ENCODE measurements at places on chromosomes 4 and X.

- DNase-seq = no peak
Observed at GRCh38 chr4:52658641-52659000, 480 bp downstream of the USP46 start.

GRCh38 chr4:47031011-47031678, at the start of gene GABRB1:
Gene GABRB1 (plus strand): TSS chr4:47031567.
- DNase-seq = no peak

GRCh38 chrX:140715787-140716186, 6.2 kb downstream of the LINC00632 start:
- no peak for DNase-seq

DNA sequence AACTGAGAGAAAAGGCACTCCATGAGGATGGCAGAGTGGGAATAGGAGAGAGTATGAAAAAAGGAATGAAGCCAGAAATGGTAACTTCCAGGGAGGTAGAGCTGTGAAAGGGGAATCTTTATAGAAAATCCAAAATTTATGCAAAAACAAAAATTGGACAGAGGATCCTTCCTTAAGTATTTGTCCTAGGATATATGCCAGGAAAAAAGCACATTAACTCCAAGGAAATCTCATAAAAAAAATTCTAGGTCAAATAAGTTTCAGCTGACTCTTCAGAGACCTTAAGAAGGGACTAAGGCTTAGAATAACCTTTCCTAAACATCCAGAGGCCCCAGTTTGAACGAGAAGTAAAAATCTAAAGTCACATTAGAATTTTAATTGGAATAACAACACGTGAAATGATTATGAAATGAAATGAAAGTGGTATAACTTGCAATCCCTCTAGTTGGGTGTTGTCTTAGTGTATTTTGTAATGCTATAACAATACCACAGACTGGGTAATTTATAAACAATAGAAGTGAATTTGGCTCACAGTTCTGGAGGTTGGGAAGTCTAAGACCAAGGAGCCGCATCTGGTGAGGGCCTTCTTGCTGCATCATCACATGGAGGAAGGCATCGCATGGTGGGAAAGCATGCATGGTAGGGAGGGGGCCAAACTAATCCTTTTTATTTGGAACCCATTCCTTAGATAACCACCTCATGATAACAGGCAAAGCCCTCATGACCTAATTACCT, 145.4 kb upstream of the RXFP1 start:
- no peak for DNase-seq

- no peak for DNase-seq
Observed at GRCh38 chr4:162853788-162854187, 312.9 kb downstream of the NAF1 start.

GRCh38 chr4:11813951-11814446, 385.3 kb upstream of the HS3ST1 start:
- DNase-seq = no peak

DNA sequence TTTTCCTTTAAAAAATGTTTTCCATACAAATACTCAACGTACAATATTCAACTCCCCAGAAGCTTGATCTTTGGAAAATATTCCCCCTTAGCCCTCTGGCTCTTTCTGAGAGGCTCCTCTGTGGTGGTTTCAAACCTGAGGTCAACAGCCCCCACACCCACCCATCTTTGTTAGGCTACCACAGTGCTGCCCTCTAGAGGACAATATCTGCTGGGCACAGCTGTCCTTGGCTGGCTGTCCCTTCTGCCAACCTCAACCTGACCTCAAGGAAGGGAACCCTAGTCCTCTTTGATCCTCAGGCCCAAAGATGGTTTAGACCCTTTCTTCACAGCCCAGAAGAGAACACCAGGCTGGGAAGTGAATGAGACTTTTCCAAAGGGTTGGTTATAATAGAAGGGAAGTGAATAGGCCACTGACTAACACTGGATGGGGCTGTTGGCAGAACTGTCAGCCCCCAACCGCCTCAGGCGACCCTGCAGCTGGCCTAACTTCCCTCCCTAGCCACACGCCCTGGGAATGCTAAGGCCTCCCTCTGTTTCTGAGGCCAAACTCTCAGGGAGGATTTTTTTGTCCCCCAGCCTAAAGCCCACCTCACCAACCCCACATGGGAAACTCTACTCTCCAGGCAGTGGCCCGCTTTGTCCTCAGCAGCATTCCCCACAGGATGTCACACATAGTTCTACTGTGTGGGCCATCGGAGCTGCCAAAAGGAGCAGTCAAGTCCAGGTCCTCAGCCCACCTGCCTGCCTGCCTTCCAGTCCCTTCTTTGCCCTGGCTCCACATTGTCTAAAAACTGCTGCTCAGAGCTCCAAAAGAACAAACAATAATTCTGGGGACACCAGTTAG, 34.3 kb downstream of the NYX start:
- no peak for DNase-seq

DNA sequence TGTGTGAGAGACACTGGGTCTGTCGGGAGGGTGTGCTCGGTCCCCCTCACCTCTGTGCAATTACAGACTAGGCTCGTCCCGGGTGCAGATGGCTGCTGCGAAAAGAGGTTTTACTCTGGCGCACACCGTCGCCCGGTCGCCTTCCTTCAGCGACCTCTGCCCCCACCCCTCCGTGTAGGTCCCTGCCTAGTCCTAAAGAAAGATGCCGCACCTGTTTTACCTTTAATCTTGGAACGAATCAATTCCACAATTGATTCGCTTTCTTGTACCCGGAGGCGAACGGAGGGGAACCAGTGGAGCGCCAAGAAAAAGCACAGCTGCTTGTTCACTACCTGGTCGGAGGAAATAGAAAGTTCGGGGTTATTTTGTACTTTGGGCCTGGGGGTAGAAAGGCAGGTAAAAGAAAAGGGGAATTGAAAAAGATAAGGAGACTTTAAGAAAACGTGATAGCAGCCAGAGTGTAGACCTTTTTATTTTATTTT, 1.2 kb downstream of the NPNT start:
- DNase-seq = no peak

GRCh38 chr4:138412847-138413246, 170.7 kb upstream of the SLC7A11 start:
- DNase-seq = no peak

GRCh38 chr4:154559141-154559493, 3.7 kb upstream of the FGB start:
- DNase-seq = no peak

- no peak for DNase-seq
Observed at GRCh38 chrX:114619874-114620273, 36.0 kb downstream of the HTR2C start.

DNA sequence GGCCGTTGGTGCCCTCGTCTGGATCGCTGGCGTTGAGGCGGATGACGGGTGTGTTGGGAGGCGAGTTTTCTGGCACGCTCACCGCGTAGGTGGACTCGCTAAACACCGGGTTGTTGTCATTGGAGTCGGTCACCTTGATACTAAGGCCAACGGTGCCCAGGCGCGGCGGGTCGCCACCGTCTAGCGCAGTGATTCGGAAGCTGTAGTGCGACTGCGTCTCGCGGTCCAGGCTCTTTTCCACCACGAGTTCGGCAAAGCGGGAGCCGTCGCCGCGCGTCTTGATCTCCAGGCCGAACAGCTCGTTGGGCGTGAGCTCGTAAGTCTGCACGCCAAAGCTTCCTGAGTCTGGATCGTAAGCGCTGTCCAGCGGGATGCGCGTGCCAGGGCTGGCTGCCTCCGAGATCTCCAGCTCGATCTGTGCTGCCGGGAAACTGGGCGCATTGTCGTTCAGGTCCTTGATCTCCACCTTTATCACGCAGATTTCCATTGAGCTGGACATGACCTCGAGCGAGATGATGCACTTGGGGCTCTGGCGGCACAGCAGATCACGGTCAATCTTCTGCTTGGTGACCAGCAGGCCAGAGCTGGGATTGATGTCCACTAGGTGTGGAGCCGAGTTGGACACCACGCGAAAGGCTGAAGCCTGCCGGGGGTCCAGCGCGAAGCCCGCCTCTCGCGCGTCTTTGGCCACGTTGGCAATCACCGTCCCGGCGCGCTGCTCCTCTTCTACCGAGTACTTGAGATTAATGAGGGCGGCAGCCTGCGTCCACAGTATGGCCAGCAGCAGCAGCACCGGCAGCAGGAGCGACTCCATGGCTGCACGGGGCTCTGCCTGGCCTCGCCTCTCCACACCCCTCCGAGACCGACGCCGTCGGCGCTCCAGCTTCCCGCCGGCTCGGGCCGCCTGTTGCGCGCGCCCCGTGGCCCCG, 2.0 kb downstream of the PCDH19 start:
- DNase-seq = no peak

DNA sequence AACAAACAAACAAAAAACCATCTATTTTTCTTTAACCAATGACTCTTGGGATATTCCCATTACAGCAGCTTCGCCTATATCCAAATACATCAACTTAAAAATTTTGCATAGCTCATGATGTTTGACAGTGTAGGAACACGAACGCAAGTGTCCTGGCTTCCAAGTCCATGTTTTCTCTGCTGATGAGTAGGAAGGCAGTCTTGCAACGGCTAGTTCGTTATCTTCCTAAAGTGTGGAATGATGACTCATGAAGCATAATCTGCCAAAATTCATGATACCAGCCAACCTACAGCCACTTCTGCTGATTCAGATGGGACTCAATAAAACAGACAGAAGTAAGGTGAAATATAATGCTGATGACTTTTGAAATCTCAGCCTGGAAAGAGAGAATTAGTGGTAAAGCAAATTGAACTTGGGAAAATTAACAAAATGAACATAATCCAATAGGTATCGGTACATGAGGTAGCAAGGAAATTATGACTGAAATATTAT, 6.4 kb upstream of the SEPTIN11 start:
- no peak for DNase-seq

- DNase-seq = no peak
Observed at GRCh38 chr4:62457356-62457755, 1257.2 kb downstream of the ADGRL3 start.

DNA sequence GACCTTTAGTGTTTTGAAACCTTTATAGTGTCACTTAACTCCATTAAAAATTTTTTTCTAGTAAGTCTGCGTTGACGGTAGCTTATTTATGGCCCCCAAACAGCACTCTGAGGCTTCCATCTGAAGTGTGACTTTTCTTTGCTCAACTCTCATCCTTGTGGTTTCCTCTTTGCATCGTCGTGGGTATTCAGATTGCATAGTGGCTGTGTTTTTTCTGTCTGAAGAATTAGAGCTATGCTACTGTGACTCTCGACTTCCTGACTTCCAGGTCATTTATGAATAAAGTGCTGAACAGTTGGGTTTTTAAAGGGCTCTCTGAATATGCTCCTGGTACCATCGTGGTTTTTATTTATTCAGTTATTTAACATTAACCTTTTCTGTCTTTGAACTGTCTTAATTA, 44.9 kb downstream of the JADE1 start:
- DNase-seq = no peak

DNA sequence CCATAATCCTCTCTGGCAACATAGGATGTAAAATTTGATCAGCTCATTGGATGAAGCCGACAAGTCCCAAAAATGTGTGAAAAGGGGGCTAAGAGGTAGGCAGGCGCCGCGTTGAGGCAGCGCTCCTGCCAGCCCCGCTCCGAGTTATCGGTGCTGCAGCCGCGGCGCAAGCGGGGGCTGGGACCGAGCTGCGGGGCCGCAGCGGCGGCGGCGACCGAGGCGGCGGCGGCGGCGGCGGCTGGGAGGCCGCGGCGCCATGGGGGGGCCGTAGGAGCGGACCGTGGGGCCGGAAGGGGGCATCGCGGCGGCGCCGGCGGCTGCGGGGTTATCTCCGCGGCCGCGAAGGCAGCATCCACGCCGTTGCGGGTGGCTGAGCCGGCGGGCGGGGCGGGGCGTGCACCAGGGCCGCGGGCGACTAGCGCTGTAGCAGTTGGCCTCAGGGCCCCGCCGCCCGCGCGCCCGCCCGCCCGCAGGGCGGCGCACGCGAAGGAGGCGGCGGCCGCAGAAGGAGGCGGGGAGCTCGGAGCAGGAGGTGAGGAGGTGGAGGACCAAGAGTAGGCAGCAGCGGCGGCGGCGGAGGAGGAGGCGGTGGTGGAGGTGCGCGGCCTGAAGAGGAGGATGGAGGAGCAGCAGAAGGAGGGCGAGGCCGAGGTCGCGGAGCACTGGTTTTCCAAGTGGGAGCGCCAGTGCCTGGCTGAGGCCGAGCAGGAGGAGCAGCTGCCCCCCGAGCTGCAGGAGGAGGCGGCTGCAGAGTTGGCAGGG, 126.0 kb upstream of the CXorf66 start:
- DNase-seq = no peak

DNA sequence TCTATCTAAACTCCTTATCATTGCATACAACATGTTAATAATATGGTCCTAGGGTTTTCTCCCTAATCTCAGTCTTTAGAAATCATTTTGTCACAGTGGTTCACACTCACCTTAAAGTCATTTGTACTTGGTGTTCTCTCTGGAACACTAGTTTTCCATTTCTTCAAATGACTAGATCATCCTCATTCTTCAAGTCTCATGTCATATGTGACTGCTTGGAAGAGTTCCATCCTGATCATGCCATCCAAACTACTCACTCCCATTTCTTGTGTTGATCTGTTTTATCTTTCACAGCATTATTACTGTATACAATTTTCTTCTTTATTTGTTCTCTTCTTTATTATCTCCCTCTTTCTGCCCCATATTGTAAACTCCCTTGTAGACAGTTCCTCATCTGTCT, 66.5 kb downstream of the HTR2C start:
- no peak for DNase-seq

GRCh38 chrX:42739258-42739657, 38.7 kb downstream of the PPP1R2C start:
- no peak for DNase-seq

- no peak for DNase-seq
Observed at GRCh38 chr4:37798616-37799015, 27.9 kb upstream of the PGM2 start.

GRCh38 chr4:142282870-142283431, 563.1 kb downstream of the INPP4B start:
- no peak for DNase-seq

DNA sequence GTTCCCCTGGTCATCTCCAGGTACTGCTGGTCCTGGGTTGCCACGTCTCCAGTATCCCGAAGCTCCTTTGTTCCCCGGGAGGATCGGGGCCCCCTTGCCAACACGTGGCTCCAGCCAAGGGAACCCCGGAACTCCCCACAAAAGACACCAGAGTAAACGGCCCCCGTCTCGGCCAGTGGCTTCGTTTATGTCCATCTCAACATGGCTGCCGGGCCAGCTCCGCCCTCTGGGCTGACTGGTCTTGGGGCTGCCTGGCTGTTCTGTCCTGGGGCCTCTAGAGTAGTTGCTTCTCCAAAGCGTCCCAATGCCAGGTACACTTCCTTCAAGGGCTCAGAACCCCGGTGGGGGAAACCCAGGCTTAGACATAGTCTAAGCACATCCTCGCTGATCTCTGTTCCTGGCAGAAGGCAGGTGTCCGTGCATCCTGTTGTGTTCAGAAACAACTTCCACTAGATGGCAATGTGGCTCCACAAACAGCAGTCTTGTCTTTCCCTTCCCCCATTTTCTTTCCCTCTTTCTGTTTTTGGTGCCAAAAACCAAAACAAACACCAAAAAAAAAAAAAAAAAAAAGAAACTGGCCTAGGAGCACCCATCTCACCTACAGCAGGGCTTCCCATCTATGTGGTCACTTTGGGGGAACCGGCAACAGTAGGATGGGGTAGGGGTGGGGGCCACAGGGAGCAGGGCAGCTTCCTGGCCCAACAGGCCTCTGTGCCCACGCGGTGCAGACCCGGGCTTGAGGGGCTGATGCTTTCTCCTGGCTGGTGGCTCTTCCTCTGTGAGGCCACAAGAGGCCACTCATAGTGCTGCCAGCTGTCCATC, 35.3 kb downstream of the NBDY start:
- peak; percentile 75 for DNase-seq
